Anterior cingulate cortex (tissue), 58 donors: ENCODE measurements at places on chromosomes 7 and 10.

DNA sequence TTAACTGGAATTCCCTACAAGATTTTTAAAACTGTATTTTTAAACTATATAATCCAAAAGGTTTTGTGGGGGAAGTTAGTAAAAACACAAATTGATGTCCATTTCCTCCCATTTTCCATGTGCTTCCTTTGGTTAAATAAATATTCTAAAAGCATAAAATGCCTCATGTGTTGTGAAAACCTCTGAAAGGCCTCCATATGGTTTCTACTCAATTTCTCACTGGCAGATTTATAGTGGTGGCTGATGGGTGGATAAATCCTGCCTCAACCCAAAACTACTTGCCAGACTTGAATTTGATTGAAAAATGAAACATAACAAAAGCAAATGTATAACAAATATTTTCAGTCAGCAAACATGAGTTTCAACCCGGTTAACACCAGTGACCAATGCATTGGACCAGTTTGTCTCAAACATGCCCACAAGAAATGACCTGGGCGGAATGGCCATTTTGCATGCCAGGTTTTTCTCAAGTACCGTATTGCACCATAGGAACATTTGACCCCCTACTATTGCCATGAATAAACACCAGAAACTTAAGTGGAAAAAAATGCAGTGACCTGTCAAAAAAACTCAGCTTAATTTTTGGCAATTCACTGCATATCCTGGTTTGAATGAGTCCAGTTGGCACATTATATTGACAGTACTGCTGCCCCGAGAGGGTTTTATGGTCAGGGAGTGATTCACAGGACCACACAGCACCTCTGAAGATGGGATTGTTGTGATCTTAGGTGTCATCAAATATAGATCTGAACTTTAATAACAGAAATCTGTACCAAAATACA, 454.6 kb upstream of the ANKRD30A start:
- DNase-seq: no peak

- peak; percentile 51 for DNase-seq
Observed at GRCh38 chr10:1737222-1738061, at the start of gene ADARB2. Gene ADARB2, minus strand, starts transcription at chr10:1737525.

DNA sequence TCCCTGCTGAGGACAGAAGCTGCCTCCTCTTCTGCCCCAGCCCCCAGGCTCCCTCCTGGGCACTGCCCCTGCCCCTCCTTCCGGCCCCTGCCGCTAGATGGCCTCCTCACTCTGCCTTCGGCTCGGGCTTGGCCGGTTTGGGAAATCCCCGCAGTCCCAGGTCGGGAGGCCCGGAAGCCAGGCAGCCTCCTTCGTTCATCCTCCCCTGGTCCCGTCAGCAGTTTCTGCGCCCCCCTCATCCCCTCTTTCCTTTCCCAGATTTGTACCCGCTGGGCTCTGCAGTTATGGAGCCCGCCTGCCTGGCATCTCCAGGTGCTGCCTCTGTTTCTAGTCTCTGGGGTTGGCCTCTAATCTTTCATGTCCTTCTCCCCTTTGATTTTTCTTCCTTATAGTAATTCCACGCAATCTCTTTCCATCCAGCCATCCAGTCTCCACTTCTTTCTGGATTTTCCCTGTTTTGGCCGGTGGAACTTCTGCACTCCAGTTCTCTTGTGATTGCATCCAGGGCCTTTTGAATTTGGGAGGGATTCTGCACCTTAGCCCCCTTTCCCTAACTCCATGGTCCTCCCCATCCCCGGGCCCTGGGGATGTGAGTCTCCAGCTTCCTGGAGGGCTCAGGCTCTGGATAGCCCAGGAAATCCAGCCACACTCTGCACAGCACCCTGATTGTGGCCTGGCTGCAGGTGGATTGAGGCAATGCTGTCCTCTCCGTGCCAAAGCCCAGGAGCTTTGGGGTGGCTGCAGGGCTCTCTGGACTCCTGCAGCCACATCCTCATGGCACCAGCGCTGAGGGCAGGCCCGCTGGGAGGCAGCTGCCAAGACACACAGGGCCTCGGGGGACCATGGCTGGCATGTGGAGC, 3.3 kb upstream of the SHH start:
- DNase-seq: peak; percentile 11

DNA sequence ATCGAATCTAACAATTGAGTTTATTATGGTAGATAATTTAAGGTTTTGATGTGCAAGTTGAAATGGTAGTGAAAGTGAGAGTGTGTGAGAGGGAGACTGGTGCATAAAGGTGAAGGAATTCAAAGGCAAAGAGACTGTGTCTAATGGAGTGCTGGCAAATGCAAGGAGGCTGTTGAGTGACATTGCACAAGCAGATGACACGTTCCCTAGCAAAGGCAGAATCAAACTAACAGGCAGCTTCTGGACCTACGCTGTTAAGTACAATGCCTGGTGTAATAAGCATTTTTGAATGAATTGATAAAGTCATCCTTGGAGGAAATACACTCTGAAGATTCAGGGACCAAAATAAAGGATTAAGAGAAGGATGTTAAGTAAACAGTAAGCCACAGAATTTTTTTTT, 11.7 kb upstream of the GPR141 start:
- DNase-seq: no peak

GRCh38 chr7:774161-775109, 47.4 kb upstream of the PRKAR1B start:
- DNase-seq: no peak

- DNase-seq: no peak
Observed at GRCh38 chr10:126854726-126855495, 50.3 kb upstream of the DOCK1 start.

- no peak for DNase-seq
Observed at GRCh38 chr7:33143996-33144718, 14.8 kb downstream of the BBS9 start.
